ENCODE measurements at places on chromosomes 5 and 9. TPM values are rescaled to one million over a fixed set of nuclear protein-coding genes. Genes with fewer than 3 reads are reported as not detected.

The ADAMTS6 gene
- total RNA-seq, result 90.7 TPM

The IFNA21 gene
- not detected for total RNA-seq

The PRSS3 gene
- 14.8 TPM for total RNA-seq

The FGFR4 gene
- total RNA-seq, result 0.65 TPM

The IL3 gene
- not detected for total RNA-seq

Data from smooth muscle cell of the pulmonary artery (primary cell).